ENCODE measurements at places on chromosomes 3 and 15.
A peak's percentile ranks its signal among the peaks of the same experiment; 100 is the strongest.

DNA sequence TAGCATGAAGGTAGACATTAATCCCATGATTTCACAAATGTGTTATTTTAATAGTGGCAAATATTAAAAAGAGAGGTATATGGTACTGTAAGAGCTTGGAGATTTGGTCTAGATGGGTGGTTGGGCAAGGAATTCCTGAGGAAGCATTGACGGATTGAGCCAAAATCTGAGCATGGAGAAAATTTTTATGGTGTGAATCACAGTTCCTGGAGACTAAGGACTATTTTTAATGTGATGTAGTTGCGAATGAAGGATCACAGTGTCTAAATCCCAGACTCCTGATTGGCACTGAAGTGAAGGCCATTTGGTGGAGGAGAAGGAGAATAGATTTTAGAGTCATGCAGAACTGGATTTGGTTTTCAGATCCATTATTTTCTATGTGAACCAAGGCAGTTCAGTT is 188.7 kb upstream of the FEZF2 start:
- DNase-seq, result no peak

- no peak for DNase-seq
Observed at GRCh38 chr15:70234256-70234905, 136.7 kb upstream of the TLE3 start.

DNA sequence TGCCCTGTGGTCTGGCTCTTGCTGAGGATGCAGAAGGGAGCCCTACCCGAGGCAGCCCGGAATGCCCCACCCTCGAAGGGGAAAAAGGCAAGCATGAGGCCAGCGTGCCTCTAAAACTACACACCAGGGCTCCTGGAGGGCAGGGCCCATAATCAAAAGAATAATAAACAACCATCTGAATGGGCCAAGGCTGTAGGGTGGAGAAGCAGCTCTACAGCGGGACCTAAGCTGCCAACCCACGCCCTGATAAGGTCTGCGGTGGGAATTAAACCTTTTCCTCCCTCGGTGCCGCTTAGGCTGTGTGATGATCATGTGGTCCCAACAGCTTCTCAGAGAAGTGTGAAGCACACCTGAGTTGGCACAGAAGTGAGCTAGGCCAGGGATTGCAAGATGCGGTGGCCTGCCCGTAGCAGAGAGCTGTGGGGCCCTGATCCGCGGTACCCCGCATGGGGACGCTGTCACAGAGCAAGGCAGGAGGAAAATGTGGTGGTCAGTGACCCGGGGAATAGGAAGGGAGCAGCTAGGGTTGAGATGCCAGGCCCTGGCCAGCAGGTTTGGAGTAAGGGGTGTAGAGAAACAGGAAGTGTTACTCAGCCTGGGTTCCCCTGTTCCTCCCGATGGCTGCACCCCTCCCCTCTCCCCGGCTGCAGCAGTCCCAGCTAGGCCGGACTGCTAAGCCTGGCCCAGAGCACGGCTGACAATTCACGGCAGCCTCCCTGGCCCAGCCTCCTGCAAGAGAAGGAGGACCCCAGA is 1.1 kb upstream of the C15orf62 start:
- peak; percentile 53 for DNase-seq

DNA sequence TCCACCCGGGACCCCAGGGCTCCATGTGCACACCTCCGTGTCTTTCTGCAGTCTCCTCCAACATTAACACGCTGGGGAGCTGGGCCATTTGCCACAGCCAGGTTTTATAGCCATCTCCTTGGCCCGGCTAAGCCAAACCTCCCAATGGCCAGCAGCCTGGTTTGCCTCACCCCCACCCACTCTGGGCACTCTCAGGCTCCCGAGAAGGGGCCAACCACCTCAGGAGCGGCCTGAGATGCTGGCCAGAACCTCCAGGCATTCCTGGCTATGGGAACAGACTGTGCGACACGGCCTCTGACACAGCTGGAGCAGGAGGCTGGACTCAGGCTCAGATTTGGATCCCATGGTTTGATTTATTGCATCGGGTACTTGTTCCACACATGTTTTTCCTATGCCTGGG is 289.7 kb downstream of the RPLP1 start:
- no peak for DNase-seq

GRCh38 chr3:179264449-179264848 is 13.5 kb upstream of the KCNMB3 start:
- no peak for DNase-seq
